CD4-positive, CD25-positive, alpha-beta regulatory T cell (primary cell): ENCODE measurements at places on chromosomes 6 and 20. TPM values are rescaled to one million over a fixed set of nuclear protein-coding genes. Genes with fewer than 3 reads are reported as not detected.

DNA sequence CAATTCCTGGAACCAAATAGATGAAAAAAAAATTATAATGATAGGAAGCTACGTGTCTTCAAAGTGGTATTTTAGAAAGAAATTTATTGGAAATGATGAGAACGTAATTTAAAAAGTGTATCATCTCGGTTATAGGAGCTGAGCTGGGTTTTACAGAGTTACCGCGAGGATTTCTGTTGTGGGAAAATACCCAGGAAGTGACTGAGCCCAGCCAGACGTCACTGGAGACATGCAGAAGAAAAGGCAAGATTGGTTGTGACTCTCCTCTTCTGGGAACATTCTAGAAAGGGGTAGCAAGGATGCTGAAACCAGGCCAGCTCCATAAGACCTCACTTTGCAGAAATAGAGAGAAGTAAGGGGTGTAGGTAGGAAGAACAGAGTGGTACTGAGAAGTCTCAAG, 95.9 kb upstream of the ADGRF1 start:
- no peaks in the 10 kb centered on the region for H3K27me3 ChIP-seq
- H3K36me3 ChIP-seq: no peaks in the 10 kb centered on the region
- H3K4me1 ChIP-seq: no peaks in the 10 kb centered on the region
- no peak for DNase-seq

GRCh38 chr6:27287751-27288135, 24.3 kb downstream of the POM121L2 start:
- no peaks in the 10 kb centered on the region for H3K4me1 ChIP-seq
- no peak overlapping the region for H3K4me3 ChIP-seq
- H3K36me3 ChIP-seq: no peaks in the 10 kb centered on the region
- H3K27me3 ChIP-seq: peaks cover 66% of the 10 kb centered on the region

GRCh38 chr6:130513770-130514169, 148.0 kb downstream of the TMEM200A start:
- peak overlapping the region; percentile 19 for H3K27ac ChIP-seq
- no peaks in the 10 kb centered on the region for H3K36me3 ChIP-seq
- peak overlapping the region; percentile 42 for H3K4me3 ChIP-seq
- peaks cover 19% of the 10 kb centered on the region for H3K4me1 ChIP-seq

DNA sequence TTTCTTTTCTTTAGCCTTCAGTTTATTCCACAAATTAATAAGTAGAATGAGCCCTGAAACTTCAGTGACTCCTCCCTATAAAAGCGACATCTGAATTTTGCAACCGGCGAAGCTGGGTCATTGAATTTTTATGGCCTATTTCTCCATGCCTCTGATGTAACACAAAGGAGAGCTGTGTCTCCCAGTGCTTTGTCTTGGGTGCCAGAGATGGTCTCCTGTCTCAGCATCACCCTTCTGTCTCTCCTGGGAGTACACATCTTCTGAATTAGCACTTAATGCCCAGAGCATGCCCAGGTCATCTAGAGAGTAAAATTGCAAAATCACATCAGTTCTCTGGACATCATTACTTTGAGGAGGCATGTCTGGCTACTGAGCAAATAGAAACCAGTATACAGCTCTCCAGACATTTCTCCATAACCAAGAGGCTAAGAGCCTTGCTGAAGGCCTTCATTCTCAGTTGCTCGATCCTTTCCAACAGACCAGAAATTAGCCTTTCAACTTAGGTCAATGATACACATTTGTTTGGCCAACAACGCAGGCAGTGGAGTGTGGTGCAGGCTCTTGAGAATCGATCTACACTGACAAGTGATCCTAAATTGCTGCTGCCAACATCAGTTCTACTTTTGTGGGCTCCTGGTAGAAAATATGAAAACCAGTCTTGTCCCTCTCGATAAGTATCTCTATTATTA, 176.0 kb upstream of the FOXQ1 start:
- H3K4me1 ChIP-seq: no peaks in the 10 kb centered on the region
- H3K4me3 ChIP-seq: no peak overlapping the region
- DNase-seq: no peak

DNA sequence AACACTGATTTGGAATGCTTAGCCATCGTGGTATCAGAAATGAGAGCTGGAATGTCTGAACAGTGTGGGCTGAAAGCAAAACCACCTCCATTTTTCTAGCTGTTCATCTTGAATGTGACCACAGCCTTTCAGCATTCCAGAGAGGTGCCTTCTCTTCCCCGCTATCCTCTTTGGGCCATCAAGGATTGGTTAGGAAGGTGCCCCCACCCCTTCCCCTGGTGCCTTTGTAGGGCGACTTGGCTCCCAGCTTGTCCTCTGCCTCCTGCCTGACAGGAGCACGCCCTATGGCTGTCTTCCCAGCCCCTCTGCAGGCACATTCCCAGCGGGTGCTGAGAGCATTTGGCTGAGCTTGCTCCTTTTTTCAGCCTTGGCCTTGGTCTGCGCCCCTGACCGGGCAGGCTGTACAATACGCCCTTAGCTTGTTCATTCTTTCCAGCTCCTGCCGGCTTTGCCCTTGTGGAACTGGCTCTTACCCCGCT, 97.5 kb downstream of the ARMC2 start:
- DNase-seq: no peak
- H3K4me1 ChIP-seq: peaks cover 34% of the 10 kb centered on the region
- no peaks in the 10 kb centered on the region for H3K27me3 ChIP-seq
- H3K4me3 ChIP-seq: no peak overlapping the region

GRCh38 chr20:1484438-1485116, 6.6 kb downstream of the SIRPB2 start:
- no peaks in the 10 kb centered on the region for H3K36me3 ChIP-seq
- no peak overlapping the region for H3K4me3 ChIP-seq

DNA sequence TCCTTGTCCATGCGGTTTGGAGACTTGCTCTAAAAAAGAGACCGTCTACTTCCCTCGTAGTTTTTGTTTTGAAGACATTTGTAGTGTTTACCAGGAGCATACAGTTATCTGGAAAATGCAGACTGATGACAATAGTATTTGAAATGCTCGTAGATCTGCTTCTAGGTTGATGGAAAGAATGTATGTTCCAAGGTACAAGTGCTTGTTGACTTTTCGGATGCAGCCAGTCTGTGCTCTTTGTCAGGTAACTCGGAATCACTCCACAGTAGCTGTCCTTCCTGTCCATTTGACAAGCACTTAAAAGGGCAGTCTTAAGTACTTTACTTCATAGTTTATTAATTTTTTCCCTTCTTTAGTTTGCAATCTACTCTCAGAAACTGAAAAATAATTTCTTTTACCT, 194.8 kb downstream of the ESR1 start:
- no peaks in the 10 kb centered on the region for H3K27me3 ChIP-seq
- no peaks in the 10 kb centered on the region for H3K4me1 ChIP-seq
- no peaks in the 10 kb centered on the region for H3K36me3 ChIP-seq
- no peak for DNase-seq
- H3K4me3 ChIP-seq: no peak overlapping the region
- no peak overlapping the region for H3K27ac ChIP-seq

Gene KHDC1L
- 0.67 TPM for total RNA-seq

Gene CALHM5
- total RNA-seq: 0.10 TPM

Gene SGK2
- 1.7 TPM for total RNA-seq
